ENCODE measurements at places on chromosomes 2 and 18. TPM values are rescaled to one million over a fixed set of nuclear protein-coding genes. Genes with fewer than 3 reads are reported as not detected.

DNA sequence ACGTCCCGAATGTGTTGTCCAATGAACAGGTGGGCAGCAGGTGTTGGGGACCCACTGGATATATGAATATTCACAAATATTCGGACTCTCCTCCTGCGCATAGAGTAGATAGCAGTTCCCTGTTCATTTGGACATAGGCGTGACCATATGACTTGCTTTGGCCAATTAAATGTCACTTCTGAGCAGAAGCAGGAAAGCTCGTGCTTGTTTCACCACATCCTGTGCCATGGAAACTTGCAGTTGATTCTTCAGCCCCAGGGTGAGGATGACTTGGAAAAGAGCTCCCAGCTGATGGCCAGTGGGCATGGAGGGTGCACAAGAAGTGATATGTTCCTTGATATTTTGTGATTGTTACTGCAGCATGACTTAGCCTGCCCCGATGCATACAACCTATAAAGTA is 52.6 kb downstream of the PTPRM start:
- H3K36me3 ChIP-seq = no peaks in the 10 kb centered on the region
- peaks cover 12% of the 10 kb centered on the region for H3K4me1 ChIP-seq
- no peak for DNase-seq
- H3K4me3 ChIP-seq = no peak overlapping the region
- no peaks in the 10 kb centered on the region for H3K27me3 ChIP-seq
- H3K27ac ChIP-seq = no peak overlapping the region

The LRRTM1 gene
- 1.5 TPM for total RNA-seq

DNA sequence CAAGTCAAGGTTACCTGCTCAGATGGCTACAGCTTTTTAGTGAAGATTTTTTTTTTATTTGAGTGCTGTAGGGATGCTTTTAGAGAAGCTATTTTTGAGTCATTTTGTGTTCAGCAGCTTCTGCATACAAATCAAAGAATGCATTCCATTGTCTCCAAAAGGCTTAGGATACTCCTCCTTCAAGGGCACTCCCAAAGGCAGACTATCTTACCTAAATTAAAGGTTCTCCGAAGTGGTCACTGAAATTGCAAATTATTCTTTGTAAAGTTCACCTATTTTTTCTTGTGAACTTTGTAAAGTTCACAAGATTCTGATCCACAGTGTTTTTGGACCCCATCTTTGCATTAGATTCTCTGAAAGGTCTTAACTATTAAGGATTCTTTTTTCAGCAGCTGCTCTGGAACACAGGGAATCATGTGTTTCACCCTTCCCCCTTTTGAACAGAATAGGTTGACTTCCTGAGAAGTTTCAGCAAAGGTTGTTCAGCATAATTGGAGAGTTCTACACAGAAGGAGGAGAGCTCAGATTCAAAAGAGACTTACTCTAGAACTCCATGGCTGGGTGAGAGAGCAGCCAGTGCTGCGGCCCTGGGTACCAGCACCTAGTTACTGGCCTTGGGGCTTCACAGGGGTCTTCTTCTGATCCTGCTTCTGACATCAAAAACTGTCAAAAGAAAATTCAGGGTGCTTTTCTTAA is 14.5 kb downstream of the CLIP4 start:
- peaks cover 21% of the 10 kb centered on the region for H3K4me1 ChIP-seq
- peak overlapping the region; percentile 67 for H3K27ac ChIP-seq
- H3K36me3 ChIP-seq = peaks cover 17% of the 10 kb centered on the region
- H3K27me3 ChIP-seq = no peaks in the 10 kb centered on the region

The STK36 gene
- 77.0 TPM for total RNA-seq

DNA sequence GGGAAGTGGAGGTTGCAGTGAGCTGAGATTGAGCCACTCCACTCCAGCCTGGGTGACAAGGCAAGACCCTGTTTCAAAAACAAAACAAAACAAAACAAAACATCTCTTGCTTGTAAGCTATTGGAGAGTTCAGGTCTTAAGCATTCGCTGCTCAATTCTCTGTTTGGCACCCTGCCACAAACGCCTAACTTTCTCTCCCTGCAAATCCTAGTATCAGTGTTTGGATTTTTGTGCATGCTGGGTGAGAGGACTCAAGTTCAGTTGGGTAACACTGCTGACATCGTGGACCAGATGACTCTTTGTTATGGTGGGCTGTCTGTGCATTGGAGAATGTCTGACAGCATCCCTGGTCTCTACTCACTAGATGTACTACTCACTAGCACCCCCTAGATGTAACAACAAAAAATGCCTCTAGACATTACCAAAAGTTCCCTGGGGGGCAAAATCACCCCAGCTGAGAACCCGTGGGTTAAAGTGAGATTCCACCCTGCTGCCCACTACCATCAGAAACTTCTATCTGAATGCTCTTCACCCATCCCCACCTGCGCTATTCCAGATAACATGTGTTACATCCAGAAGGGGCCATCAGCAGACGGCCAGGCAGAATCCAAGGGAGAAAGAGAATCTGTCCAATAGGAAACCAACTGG is 50.9 kb downstream of the CACNB4 start:
- no peak overlapping the region for H3K4me3 ChIP-seq
- peaks cover 3% of the 10 kb centered on the region for H3K4me1 ChIP-seq
- no peak for DNase-seq
- H3K27ac ChIP-seq = no peak overlapping the region

- no peaks in the 10 kb centered on the region for H3K27me3 ChIP-seq
- no peak overlapping the region for H3K27ac ChIP-seq
- no peak for DNase-seq
- no peak overlapping the region for H3K4me3 ChIP-seq
These were observed 69.6 kb downstream of the ZNF516 start for GRCh38 chr18:76425146-76426131.

GRCh38 chr2:119683713-119684443 is 4.9 kb downstream of the TMEM177 start:
- H3K27me3 ChIP-seq = no peaks in the 10 kb centered on the region
- no peak overlapping the region for H3K27ac ChIP-seq
- no peak for DNase-seq

DNA sequence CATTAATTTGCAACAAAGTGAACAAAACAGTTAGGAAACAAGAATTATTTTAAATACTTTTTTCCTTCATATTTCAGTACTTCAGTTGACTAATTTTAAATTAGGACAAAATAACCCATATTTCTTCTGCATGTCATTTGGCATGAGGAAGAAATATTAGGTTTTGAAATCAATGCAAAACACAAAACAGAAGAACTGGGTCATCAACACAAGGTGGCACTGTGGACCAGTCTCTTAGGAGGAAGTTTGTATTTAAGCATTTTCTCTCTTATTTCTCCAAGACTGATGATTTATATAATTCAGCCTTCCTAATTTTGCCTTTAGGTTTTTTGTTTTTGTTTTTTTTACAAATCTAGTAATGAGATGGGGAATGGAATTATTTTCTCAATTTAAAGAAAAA is 352.8 kb upstream of the KCNH7 start:
- no peak overlapping the region for H3K4me3 ChIP-seq
- DNase-seq = peak; percentile 18
- H3K36me3 ChIP-seq = no peaks in the 10 kb centered on the region
- H3K27me3 ChIP-seq = no peaks in the 10 kb centered on the region
- no peak overlapping the region for H3K27ac ChIP-seq

GRCh38 chr2:136006658-136007057 is 21.2 kb upstream of the DARS1 start:
- H3K4me1 ChIP-seq = peaks cover 23% of the 10 kb centered on the region
- DNase-seq = no peak
- no peak overlapping the region for H3K4me3 ChIP-seq
- no peaks in the 10 kb centered on the region for H3K27me3 ChIP-seq
- peaks cover 3% of the 10 kb centered on the region for H3K36me3 ChIP-seq

The RRM2 gene
- 203 TPM for total RNA-seq

GRCh38 chr2:177419274-177419673 is 26.7 kb downstream of the AGPS start:
- peaks cover 6% of the 10 kb centered on the region for H3K4me1 ChIP-seq
- no peak overlapping the region for H3K4me3 ChIP-seq
- H3K27me3 ChIP-seq = no peaks in the 10 kb centered on the region

The REG1B gene
- total RNA-seq = not detected

- H3K4me3 ChIP-seq = no peak overlapping the region
- no peak overlapping the region for H3K27ac ChIP-seq
- no peaks in the 10 kb centered on the region for H3K36me3 ChIP-seq
- peaks cover 32% of the 10 kb centered on the region for H3K4me1 ChIP-seq
These were observed 941 bp upstream of the SGO2 start for GRCh38 chr2:200525066-200525465.

DNA sequence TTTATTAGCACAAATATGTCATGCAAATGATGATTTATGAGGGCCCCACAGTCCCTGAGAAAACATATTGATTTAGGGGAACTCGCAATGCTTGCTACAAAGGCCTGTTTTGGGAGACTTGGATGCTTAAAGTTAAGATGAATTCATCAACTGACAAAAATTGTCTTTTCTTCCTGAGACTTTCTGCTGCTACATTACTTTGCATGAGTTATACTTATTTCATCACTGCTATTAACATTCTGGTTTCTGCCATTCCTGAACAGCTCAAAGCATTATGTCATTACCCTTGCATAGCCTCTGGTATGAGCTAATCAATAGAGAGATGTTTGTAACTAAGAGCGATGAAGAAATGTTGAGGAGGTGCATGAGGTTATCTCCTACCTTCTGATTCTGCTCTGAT is 74.4 kb downstream of the SOX11 start:
- no peak overlapping the region for H3K4me3 ChIP-seq
- no peak overlapping the region for H3K27ac ChIP-seq
- DNase-seq = no peak
- H3K27me3 ChIP-seq = no peaks in the 10 kb centered on the region

DNA sequence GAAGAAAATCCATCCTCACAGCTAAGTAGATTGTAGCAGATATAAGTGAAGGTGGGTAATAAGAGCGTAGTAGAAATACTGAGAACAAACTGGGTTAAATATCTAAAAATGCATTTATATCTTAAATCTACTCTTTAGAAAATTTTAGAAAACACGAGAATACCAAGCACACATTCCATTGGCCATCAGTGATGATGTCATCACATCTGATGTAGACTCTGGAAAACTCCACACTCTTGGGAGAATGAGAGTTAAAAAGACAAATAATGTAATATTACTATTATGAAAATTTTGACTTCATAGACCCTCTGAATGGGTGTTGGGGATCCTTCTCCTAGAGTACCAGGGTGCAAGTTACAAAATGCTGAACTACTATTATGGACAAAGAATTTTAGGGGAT is 3.7 kb downstream of the RIOK3 start:
- H3K27ac ChIP-seq = no peak overlapping the region
- no peak overlapping the region for H3K4me3 ChIP-seq
- peaks cover 29% of the 10 kb centered on the region for H3K4me1 ChIP-seq
- DNase-seq = no peak
- no peaks in the 10 kb centered on the region for H3K36me3 ChIP-seq

GRCh38 chr18:60295674-60296073 is 76.9 kb downstream of the MC4R start:
- DNase-seq = no peak
- H3K4me3 ChIP-seq = no peak overlapping the region
- H3K27ac ChIP-seq = no peak overlapping the region
- H3K36me3 ChIP-seq = no peaks in the 10 kb centered on the region
- no peaks in the 10 kb centered on the region for H3K4me1 ChIP-seq

DNA sequence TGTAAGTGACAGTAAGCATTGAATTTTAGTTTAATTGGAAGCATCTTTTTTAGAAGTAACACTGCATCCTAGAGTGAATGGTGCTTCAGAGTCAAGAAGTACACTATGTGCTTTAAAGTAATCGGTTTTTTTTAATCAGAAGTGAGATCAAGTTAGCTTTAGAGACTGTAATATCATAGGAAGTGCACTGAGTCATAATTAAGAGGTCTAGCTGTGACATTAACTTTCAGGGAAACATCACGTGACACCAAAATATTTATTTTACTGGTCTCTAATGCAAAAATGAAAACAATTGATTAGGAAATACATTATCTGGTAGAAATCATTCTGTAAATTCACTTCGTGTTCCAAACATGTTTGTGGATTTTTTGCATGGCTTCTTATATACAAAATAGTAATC is 55.3 kb upstream of the KYNU start:
- H3K4me3 ChIP-seq = no peak overlapping the region
- H3K27me3 ChIP-seq = no peaks in the 10 kb centered on the region
- no peak for DNase-seq
- no peaks in the 10 kb centered on the region for H3K36me3 ChIP-seq
- peaks cover 7% of the 10 kb centered on the region for H3K4me1 ChIP-seq

DNA sequence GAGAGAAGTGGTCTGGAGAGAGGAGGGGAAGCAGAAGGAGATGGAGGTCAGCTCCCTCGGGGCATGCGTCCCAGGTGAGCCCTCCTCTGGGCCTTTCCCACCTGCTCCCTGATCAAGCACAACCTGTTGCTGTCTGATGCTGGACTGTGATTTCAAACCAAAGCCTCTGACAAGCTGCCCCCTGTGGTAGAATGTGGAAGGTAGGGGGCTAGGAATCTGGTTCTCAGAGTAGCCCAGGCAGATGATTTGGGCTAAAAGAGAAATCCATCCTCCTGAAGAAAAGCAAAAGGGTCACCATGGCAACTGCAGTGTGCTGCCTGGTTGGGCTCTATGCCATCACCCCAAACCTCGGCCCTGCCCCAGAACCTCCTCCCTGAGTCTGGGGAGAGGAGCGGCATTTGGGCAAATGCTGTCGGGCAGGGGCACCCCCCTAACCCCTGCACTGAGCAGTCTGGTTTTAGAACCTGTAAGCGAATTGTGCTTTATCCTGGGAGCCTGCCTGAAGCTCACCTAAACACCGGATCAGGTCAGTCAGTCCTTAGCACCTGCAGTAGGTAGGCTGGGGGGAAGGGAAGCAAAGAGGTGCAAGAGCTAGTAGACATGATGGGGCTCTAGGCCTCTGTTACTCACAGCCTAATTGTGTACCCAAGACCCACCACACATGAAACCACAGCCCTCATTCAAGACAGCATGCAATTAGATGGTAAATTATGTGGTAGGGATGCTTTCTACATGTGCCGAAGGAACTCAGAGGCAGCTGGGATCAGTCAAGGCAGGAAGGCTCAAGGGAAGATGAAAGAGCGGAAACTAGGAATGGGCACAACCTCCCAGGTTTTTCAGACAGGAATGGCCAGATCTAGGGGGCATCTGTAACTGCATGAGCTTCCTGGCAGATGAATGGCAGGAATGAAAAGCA is 83.5 kb downstream of the DNMT3A start:
- peaks cover 58% of the 10 kb centered on the region for H3K4me1 ChIP-seq
- H3K27ac ChIP-seq = no peak overlapping the region
- no peak for DNase-seq
- H3K36me3 ChIP-seq = peaks cover 10% of the 10 kb centered on the region
- no peaks in the 10 kb centered on the region for H3K27me3 ChIP-seq

DNA sequence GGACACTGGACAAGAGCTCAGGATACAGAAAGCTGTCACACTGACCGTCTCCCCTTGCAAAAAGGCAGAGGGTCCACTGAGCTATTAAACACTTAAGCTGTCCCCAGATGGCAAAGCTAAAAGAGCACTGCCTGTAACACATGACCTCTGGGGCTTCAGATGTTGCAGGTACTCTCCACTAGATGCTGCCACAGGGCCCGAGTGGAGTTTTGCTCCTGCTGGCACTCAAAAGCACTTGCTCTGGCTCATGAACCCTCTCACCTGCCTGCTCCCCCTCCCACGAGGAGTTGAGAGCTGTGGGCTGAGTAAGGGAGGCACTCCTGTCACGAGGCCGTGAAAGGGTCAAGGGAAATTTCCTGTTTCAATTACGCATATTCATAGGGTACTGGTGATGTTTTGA is 227.9 kb downstream of the PRKCE start:
- peaks cover 26% of the 10 kb centered on the region for H3K36me3 ChIP-seq
- DNase-seq = no peak
- no peak overlapping the region for H3K4me3 ChIP-seq
- H3K4me1 ChIP-seq = peaks cover 12% of the 10 kb centered on the region
- H3K27me3 ChIP-seq = no peaks in the 10 kb centered on the region

- no peaks in the 10 kb centered on the region for H3K4me1 ChIP-seq
- no peak overlapping the region for H3K4me3 ChIP-seq
- no peak for DNase-seq
- H3K36me3 ChIP-seq = no peaks in the 10 kb centered on the region
- no peaks in the 10 kb centered on the region for H3K27me3 ChIP-seq
These were observed 366.7 kb upstream of the SOX11 start for GRCh38 chr2:5325523-5325922.

Data from neural crest cell (in vitro differentiated cells).